Adipocyte (in vitro differentiated cells): ENCODE measurements at places on chromosomes 16 and 17.

DNA sequence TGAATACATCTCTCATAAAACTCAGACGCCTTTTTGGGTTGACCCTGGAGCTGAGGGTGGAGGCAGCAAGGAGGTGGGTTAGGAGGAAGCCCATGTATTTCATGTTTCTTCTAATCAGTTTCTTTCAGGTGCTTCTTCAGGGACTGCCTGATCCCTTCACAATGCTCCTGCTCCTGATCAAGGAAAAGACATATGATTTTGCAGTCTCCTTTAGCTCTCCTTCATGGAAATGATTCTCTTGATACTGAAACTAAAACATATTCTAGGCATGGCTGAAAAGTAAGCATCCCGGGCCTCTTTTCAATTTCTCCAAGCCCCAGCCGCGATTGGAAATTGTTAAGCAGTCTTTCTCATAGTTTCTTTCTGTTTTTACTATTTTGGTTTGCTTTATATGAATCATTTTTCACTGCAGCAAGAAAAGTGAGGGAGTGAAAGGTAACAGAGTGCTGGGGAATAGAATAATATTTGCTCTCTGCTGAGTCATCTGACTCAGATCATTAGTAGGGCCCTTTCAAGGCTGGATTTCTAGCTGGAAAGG, 730.7 kb downstream of the CDH11 start:
- DNase-seq, result peak; percentile 53

DNA sequence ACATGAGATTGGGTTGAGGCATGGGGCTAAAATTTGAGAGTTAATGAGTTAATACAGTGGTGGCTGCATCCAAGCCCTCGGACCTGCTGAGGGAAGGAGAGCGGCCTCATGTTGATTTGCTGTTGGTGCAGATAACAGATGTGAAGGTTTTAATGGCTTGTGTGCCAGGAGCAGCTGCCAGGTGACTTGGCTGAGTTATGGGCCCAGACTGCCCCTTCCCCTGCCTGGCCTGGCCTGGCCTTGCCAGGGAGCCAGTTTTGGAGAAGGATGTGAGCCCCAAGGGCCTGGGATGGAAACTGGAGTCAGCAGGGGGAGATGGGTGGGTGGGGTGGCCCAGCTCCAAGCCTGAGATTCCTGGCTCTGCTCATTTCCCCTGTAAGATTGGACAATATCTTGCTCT, 230.1 kb downstream of the CBLN1 start:
- no peak for DNase-seq

DNA sequence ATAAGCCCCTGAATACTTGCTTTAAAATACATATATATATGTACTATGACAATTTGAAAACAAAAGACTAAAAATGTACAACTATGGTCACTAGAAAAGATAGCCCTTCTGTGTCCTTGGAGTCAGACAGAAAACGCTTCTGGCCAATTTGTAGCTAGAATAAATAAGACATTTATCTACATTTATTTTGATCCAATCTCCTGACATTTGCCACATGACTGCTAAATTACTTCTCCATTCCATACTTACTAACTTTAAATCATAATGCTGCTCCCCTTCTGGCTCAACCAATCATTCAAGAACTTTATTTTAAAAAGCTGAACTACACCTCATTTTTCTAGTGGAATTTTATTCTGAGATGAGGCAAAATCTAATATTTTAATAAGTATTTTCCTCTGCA, 65.8 kb downstream of the CYTH1 start:
- DNase-seq, result no peak

DNA sequence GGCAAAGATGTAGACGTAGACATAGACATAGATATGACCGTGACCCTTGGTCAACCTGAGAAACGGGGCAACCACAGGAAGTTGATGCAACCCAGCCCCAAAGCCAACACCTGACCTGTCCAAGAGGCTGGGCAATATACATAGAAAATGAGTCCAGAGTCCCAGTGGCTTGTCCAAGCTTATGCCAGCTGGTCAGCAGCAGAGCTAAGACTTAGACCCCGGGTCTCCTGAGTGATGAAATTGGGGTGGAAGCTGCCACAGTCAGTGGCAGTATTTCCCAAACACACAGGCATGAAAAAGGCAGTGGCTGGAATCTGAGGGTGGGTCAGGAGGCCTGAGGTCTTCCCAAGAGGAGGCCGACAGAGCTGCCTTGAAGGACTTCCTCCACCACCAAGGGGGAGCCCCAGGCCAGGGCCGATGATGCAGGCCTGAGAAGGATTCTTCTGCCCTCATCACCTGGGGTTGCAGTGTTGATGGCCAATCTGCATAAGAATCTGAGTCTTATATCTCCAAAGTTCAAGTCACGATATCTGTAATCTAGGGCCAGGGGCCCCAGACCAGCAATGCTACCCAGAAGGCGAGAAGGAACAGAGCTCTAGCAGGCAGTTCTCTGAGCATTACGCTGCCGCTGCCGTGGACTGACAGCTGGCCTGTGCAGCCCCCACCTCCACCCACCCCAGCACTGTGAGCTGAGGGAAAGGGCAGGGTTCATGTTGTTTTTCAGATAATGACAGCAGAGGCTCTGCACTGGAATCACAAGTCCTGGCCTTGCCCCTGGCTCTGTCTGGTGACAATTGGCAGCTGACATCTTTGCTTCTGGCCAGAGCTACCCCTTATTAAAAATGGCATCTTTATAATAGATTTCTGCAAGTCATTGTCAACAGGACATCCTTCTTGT, 72.7 kb downstream of the GNAO1 start:
- no peak for DNase-seq

GRCh38 chr17:39171933-39172332, 6.0 kb upstream of the ARL5C start:
- no peak for DNase-seq

- no peak for DNase-seq
Measured at GRCh38 chr16:14002416-14002990, 68.6 kb upstream of the MRTFB start.

DNA sequence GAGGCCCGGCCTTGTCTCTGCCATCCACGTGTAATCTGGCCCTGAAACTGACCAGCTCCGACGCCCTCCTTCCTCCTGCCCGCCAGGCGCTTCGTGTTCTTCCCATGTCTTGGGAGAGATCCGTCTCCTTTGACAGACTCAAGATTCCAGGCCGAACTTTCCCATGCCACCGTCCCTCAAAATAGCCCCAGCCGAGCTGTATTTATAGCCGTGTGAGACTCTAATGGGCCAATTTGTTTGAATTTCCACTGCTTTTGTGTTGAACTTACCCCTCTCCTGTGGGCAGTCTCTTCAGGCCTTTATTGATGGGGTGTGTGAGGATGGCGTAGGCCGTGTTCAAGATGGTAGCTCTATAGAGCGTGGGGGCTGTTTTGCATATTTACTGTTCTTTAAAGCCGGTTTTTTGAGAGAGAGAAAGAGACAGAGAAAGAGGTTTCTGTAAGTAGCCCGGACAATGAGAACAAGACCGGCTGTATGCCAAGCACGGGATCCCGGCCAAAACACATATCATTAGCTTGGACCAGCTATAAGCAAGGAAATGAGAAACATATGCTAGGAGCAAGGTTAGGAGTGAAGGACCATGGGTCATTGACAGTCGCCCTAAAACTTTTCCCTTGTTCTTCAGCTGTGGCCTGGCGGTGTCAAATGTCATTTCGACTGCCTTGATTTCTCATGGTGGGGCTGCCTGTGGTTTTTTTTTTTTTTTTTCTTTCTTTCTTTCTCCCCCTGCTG, 124.5 kb upstream of the ZFHX3 start:
- peak; percentile 96 for DNase-seq

DNA sequence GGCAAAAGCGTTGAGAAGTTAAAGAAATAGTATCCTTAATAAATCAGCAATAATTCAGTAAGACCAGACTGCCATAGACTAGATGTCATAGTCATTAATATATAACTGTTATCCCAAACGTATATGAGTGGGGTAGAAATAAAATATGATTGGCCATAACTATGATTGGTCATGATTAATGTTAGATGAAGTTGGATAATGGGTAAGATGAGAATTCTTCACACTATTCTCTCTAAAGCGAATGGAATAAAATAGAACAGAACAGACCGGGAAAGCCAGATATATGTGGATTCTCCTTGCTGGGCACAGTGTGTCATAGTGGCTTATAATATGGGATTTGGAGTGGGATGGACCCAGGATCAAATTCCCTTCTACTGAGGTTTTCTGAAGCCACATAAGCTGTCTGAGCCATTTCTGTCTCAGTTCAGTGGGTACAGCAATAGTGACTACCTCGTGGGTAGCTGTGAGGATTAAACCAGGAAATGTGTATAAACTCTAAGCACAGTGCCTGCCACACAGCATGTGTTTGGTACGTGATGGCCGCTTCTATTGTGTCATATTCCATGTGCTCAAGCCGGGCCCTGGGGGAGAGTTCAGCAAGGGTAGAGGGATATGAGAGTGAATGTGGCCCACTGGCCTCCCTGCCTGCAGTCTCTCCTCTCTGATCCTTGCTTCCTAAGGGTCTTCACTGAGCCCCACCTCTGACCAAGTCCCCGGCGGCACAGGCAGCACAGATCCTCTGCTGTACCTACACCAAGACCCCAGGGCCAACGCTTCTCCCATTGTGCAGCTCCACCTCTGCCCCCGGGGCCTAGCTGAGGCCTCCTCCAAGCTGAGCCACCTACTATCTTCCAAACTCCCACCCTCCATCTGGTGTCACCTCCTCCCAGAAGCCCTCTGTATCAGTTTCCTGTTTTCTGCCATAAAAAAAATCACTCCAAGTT, 3.7 kb downstream of the CETP start:
- DNase-seq, result no peak

DNA sequence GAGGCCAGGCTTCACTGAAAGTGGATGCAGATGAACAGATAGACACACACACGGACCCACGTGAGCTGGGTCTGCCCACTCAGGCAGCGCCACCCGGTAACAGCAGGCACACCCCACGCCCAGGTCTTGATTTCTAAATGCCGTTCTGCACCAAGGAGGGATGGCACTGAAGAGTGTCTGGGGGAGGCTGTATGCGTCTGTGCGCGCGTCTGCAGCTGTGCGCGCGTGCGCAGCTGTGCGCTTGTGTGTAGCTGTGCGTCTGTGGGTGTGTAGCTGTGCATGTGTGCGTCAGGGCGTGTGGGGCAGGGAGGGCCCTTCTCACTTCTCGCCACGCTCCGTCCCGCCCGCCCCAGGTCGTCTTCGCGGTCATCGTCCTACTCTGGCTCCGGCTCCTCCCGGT, 15.5 kb upstream of the IL17C start:
- DNase-seq, result no peak

- DNase-seq, result no peak
Measured at GRCh38 chr17:73591296-73592078, 52.8 kb downstream of the SDK2 start.

- DNase-seq, result no peak
Measured at GRCh38 chr16:24810951-24811843, 34.6 kb upstream of the SLC5A11 start.

DNA sequence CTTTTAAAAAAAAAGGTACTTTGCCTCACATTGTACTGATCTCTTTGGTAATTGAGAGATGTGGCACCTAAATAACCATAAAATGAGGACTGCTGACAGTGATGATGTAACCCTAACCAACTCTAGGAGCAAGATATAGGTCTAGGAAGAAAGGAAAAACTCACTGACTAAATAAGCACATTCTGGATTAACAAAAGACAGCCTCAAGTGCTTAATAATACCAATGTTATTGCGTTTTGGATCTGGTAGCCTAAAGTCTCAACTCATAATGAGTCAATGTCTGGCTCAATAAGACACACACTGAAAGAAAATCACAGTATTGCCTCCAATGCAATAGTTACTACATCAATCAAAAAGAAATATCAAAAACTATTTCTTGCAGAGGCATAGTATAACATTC, 3.0 kb downstream of the ERN1 start:
- peak; percentile 25 for DNase-seq

DNA sequence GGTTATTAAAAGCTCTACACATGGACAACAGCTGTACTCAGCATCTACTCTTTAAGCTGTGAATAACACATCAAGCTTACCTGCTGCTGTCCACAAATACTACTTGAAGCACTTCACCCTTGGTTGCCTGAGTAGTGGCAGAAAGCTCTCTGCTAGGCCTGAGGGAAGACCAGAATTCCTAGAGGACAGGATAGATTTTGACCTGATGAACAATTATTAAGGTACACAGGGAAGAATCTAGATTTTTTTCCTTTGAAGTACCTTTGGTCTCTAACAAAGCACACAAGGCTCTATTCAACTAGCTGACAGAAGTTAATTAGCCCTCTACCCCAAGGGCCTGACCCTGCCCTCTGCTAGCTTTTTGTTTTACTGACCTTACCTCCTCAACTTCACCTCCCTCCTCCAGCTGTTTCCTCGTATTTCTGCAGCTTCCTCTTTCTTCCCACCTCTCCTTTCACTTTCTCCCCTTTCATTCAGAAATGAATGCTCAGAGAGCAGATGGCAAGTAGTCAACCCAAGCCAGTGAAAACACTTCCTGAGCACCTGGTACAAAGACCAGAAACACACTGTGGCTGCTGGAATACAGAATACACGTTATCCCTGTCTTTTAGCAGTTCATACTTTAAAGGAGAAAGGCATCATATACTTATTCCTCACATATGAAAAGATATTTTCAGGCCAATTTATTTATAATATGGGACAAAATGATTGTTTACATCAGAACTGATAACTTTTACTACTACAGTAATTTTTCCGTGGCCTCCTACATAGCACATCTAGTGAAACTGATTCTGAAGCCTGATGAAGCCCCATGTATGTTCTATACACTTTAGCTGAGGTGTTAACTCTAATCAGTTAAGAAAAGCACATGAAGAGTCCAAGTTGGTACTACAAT, 5.7 kb upstream of the VEZF1 start:
- DNase-seq, result no peak

DNA sequence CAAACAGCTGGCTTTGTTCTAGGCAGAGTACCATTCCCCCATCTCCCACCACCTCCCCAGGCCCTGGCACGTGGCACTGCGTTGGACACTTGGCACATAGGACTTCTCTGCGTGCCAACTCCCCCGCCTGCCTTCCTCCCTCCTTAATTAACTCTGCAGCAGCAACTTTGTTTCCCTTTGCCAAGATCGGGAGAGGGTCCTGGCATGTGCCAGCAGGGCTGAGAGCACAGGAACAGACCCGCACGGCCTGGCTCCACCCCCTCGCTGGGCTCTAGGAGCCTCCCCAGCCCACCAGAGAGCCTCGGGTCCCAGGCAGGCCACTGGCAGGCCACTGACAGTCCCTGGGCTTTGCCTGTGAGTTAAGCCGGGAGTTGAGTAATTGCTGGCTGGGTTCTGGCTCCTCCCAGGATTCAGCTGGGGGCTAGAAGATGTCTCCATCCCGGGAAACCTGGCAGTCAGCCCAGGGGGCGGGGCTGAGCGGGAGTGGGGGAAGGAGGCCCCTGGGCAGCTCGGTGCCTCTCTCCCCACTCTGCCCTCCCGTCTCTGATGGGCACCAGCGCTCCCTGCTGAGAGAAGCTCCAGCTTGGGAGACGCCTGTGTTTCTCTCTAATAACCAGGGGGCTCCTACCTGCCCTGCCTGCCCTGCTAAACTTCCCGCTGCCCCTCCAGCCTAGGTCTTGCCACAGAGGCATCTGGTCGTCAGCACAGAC, 224.0 kb upstream of the TNRC6C start:
- DNase-seq, result peak; percentile 87

- DNase-seq, result peak; percentile 88
Measured at GRCh38 chr17:81428948-81429774, 33.9 kb downstream of the BAHCC1 start.

GRCh38 chr17:60920107-60920506, 242.5 kb downstream of the BCAS3 start:
- no peak for DNase-seq

- peak; percentile 74 for DNase-seq
Measured at GRCh38 chr16:46789499-46790414, 41.2 kb downstream of the C16orf87 start.

- DNase-seq, result no peak
Measured at GRCh38 chr16:70784692-70785555, 16.0 kb downstream of the VAC14 start.

GRCh38 chr17:72439893-72440502, 319.2 kb downstream of the SOX9 start:
- DNase-seq, result no peak
